ENCODE measurements at places on chromosomes 6 and 20.

DNA sequence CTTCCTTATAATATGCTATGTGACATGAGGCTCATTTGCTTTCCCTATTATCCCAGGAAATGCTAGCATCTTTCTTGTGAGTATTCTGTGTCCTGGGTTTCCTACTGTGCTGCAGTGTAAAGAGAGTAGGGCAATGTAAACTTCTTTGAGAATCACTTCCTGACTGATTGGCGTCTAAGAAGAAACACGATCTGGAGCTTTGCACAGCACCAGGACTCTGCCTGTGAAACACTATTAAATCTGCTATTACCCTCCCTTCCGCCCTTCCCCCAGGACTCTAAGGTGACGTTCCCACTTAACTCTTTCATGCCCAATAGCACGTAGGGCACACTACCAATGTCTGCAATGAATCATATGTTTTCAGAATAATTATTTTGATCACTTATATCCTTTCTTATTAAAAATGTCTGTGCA, 607.3 kb upstream of the CITED2 start:
- DNase-seq: no peak

DNA sequence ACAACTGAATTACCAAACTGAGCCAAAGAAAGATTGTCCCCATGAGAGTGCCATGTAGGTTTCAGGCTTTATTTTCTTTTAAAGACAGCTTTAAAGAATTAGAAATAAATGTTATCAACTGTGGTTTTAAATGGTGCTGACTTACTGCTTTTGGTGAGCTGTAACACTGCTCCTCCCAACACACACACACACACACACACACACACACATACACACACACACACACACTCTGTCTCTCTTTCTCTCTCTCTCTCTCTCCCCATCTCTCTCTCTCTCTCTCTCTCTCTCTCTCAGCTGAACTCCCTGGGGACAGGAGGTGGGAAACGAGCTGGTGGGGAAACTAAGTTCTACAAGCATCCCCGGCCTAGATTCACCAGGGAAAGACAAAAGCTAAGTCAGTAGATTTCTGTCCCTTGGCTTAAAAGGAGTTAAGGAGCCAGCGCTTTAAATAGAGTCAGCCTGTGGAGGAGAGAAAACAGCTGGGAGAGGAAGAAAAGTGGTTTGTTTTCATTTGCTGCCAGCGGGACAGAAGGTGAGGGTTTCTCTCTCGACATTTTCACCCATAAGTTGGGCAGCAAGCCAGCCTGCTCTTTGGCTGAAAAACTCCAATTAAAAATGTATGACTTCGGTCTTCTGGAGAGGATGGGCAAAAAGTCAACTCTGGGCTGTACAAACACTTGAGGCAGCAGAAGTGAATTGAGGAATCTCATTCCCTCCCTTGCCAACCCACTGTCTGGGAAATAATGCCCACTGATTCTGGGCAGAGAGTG, 27.4 kb downstream of the CBLN4 start:
- DNase-seq: no peak

DNA sequence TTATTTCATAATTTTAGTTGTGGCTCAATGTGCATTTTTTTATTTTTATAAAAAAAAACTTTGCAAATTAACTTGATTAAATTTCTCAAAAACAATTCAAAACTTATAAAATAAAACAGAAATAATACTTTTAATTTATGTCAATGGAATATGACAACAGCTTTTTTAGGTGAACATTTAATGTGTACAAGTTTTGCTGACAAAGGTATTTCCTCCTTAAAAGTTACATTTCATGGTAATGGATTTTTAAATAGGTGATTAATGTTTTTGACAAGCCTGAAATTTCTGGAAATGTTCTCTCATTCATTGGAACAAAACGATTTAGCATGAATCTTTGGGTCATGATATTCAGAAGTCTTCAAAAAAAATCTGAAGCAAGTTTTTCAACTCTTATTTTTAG, 1160.0 kb downstream of the HACE1 start:
- no peak for DNase-seq

DNA sequence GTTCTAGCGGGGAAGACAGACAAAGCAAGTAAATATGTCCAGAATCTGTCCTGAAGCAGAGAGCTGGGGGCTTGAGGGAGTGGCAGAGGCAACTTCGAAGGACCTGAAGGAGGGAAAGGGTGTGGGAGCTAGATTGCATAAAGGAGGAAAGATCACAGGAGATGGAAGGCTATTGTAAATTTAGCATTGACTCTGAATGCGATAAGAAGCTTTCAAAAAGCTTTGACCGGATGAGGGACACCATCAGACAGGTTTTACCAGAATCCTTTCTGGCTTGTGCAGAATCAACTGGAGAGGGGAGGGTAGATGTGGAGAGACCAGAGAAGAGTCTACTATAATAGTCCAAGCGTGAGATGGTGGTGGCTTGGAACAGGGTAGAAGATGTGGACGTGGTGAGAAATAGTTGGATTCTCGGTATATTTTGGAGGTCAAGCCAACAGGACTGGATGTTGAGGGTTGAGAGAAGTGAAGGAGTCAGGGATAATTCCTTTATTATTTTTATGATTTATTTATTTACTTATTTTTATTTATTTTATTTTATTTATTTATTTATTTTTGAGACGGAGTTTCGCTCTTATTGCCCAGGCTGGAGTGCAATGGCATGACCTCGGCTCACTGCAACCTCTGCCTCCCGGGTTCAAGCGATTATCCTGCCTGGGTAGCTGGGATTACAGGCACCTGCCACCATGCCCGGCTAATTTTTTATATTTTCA, 19.9 kb upstream of the RIPOR3 start:
- DNase-seq: no peak

DNA sequence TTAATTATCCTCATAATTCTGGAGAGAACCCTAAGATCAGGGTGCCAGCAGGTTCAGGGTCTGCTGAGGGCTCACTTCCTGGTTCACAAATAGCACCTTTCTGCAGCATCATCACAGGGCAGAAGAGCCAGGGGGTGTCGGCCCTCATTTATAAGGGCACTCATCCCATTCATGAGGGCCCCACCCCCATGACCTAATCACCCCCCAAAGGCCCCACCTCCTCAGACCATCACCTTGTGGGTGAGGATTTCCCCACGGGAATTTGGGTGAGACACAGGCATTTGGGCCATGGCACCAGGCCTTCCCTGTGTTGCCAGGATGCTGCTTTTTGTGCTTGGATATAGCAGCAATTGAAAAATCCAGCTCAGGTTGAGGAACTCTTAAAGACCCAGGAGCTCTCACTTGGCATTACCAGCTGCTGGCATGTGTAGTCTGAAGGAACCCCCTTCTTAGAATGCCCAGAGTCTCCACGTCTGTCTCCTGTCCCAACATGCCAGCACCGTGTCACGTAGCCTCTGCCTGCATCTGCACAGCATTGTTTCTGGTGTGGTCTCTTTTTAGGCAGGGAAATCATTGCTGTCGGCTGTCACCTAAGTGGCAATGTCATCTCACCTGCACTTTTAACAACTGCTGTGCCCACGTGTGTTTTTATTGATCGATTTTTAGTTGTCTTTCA, 71.5 kb downstream of the RPP40 start:
- peak; percentile 50 for DNase-seq

DNA sequence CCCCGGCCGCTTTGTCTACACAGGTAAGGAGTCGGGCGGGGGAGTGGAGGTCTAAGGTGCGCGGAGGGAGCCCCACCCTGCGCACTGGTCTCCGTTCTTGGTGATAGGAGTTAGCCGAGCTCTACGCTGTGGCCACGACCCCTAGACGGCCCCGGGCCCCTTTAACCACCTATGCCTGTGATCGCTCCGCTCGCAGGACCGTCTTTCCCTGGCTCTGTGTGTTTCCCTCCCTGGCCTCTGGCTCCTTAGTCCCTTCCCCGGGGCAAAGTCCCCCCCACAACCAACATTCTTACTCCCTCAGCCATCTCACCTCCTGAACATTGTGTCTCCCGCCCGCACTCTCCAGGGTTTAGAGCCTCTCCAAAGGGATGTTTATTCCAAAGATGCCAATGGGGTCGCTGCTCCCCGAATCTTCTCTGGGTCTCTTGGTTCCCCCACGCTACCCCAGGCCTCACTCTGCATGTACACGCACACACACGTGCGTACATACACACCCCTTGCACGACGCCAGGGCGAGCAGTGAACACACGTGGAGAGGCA, 50.4 kb downstream of the CPXM1 start:
- DNase-seq: no peak

- DNase-seq: no peak
These were observed 348.3 kb upstream of the POU3F2 start for GRCh38 chr6:98486057-98486456.

DNA sequence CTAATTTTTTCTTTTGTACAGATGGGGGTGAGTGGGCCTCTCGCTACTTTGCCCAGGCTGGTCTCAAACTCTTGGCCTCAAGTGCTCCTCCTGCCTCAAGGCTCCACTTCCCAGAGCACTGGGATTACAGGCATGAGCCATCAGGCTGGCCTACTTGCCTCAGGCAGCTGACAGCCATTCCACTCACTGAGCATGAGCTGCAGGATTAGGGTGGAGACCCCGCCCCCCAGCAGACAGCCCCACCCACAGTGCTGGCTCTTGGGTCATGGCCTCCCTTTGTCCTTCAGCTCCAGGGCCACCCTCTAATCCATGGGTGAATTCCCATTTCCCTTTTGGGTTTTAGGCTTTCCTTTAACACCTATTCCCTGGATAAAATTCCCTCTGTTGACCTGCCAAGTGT, 82.1 kb downstream of the BFSP1 start:
- no peak for DNase-seq

DNA sequence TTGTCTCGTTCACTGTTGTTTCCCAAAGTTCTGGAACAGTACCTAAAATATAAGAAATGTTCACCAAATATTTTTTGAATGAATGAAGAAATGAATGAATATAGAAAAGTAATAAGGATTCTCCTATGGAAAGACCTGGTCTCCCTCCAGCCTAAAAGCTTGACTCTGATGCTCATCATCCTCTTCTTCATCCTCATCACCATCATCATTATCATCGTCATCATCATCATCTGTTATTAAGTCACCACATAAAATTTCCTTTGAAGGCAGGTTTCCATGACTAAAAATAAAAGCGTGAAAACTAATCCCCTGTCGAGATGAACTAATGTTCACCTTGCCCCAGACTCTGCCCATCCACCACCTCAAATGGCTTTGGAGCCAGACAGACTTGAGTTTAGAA, 216.9 kb upstream of the PRND start:
- no peak for DNase-seq

- DNase-seq: no peak
These were observed 14.0 kb downstream of the MBOAT1 start for GRCh38 chr6:20198156-20198774.

DNA sequence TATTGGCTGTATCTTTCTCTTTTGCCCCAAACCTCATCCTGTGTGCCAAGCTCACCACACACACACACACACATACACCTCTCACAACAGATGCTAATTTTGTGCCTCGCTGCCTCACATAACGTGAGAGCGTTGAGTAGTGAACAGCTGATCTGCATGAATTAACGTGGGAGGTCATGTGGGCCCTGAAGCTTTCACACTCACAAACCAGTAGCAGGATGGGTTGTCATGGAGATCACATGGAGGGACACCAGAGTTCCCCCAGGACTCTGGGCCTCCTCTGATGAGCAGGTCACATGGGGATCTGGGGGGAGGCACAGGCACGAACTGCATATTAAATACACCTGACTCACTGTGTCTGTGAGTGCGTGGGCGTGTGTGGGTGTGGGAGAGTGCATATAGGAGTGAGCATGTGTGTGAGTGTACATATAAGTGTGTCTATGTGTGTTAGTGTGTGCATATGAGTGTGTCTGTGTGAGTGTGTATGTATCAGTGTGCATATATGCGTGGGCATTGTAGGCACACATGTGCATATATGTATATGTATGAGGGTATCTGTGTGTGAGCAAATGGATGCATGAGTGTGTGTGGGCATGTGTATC, 62.7 kb upstream of the SULF2 start:
- DNase-seq: no peak

Data from erythroblast (primary cell).